Peyer's patch (tissue), 4 donors: ENCODE measurements at places on chromosomes 2 and 18. TPM values are rescaled to one million over a fixed set of nuclear protein-coding genes. Genes with fewer than 3 reads are reported as not detected.

TYW5 gene
- 18.8 TPM for total RNA-seq

NPHP1 gene
- total RNA-seq: 20.6 TPM

LOXHD1 gene
- total RNA-seq: 0.19 TPM

ACMSD gene
- total RNA-seq: 1.2 TPM

KDSR gene
- total RNA-seq: 7.4 TPM

SERPINB13 gene
- not detected for total RNA-seq

ARL6IP6 gene
- 13.5 TPM for total RNA-seq

ARHGEF33 gene
- 1.3 TPM for total RNA-seq

PPP1R1C gene
- not detected for total RNA-seq

CHST9 gene
- total RNA-seq: 0.95 TPM

PLEK gene
- total RNA-seq: 46.2 TPM

SERPINB3 gene
- total RNA-seq: not detected

WDR75 gene
- total RNA-seq: 21.5 TPM

CENPA gene
- 2.1 TPM for total RNA-seq

SERPINB10 gene
- total RNA-seq: not detected

DHRS9 gene
- 5.7 TPM for total RNA-seq

TUBA3E gene
- total RNA-seq: not detected

DNAJC5G gene
- not detected for total RNA-seq

NEU4 gene
- total RNA-seq: 68.8 TPM

MAP3K19 gene
- not detected for total RNA-seq

LYPD1 gene
- total RNA-seq: 0.88 TPM

NPPC gene
- total RNA-seq: not detected

ERMN gene
- 0.70 TPM for total RNA-seq

DCTN1 gene
- total RNA-seq: 104 TPM

ABCB11 gene
- total RNA-seq: 0.54 TPM
